ENCODE measurements at places on chromosomes 2 and 18.

GRCh38 chr18:62066102-62066818 is 120.6 kb downstream of the PIGN start:
- DNase-seq = no peak

DNA sequence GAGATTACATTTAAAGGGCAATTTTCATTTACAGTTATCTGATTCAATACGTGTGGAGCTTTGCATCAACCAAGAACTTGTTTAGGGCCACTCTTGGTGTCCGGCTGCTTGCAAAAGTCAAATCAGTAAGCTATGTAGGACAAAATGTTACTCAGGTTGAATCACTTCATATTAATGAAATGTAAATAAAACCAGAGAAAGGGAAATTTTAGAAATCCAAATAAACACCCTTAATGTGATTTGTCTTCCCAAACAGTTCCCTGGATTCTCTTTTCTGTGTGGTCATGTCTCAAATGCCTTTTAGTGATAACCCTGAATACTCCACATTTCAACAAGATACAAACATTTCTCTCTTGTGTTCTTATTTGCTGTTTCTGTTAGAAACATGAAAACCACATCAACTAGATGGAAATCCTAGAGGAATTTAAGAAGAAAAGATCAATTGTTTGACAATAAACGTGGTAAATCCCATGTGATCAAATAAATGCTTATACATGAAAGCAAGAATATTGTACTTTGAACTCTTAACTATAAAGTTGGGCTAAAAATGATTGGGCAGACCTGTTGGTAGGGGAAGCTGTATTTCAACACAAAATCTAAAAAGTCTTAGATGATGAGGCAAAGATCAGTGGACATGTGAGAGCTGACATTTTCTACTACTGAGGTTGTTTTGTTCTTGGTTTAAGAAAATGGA is 101.3 kb downstream of the CDC42EP3 start:
- no peak for DNase-seq

DNA sequence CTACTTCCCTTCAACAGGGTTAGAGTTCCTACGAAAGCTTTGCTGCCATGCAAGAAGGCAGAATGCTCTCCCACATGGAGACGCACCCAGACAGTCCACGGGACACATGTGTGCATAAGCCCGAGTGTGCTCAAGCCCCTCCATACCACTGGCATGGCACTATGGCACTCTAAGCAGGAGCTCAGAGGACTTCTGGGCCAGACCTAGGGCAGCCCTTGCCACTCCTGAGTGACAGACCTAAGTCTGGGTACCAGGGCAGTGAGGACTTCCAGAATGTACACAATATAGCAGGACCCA is 11.4 kb upstream of the ARID5A start:
- DNase-seq = no peak

DNA sequence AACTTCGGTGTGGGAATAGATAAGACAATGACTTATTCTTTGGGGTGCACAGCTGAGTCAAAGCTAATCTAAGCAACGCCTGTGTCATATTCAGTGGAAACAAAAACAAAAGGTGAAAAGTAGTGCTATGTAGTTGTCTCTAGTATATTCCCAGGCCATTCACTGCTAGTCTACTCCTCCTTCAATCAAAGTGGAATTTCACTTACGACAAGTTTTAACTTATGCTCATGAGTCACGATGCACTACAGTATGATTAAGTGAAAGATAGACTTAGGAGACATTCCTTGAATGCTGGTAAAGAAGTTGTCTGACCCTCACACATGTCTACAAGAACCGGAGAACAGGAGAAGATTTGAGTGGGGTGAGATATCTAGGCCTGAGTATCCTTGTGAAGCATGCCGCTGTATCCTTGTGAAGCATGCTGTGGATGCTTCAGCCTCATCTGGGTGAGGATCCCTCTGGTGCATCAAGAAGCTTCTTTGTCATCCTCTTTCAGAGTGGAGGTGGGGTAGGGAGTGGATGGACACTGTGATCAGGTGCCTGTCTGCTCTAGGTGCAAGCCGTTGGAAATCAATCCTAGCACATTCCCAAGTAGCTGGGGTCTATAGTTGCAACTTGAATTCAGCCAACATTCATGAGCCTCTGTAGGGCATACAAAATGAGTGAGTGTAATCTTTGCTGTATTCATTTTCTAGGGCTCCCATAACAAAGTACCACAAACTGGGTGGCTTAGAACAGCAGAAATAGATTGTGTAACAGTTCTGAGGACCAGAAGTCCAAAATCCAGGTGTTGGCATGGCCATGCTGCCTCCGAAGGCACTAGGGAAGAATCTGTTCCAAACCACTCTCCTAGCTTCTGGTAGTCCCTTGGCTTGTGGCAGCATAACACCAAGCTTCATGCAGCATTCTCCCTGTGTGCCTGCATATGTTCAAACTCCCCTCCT is 173.5 kb upstream of the FN1 start:
- peak; percentile 51 for DNase-seq

Data from cardiac fibroblast (primary cell).